ENCODE measurements at places on chromosomes 13 and 19.

DNA sequence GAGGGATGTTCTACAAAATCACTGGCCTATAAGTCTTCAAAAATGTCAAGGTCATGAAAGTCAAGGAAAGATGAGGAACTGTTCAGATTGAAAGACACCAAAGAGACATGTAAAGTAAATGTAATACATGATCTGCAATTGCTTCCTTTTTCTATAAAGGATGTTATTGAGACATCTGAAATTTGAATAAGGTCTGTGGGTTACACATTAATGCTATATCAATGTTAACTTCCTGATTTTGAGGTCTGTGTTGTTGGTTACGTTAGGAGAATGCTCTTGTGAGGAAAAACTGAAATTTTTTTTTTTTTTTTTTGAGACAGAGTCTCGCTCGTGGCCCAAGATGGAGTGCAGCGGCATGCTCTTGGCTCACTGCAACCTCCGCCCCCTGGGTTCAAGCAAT lies 197.4 kb downstream of the RGCC start:
- DNase-seq: no peak

GRCh38 chr19:31706691-31707620 lies 357.7 kb upstream of the TSHZ3 start:
- DNase-seq: no peak

DNA sequence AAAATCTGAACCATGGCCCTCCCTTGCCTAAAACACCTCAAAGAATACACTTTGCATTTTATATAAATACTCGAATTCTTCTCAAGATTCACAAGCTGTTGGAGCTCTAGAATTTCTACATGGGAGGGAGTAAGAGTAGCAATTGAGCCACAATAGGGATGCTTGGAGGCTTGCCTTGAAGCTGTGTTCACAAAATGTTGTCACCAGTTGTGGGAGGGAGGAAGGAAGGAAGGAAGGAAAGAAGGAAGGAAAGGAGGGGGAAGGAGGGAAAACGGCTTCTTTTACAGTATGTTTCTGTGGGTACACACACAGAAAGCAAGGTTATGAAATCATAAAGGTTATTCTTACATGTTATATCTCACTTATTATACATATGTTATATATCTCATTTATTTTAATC lies 128.6 kb upstream of the PEG3 start:
- DNase-seq: no peak

DNA sequence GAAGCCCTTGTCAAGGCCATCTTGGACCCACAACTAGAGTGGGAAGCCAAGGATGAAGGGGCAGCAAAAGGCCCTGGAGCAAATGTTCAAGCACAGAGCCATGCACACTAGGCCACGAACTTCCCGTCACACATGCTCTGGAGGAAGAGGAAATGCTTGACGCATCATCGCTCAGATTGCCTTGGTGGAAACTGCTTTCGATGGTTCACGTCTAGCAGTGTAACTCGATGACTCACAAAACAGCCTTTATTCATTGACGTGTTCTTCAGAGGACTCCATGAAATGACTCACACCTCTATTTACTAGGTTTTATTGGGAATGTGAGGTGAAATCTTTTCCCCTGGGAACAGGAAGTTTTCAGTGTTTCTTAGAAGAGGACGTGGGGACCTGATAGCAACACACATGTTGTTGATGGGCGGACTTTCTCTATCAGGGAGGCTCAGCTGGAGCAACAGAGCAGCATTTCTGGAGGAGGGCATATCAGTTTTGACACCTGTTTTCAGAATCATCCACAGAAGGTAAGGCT lies 79.8 kb upstream of the FLT1 start:
- peak; percentile 32 for DNase-seq

DNA sequence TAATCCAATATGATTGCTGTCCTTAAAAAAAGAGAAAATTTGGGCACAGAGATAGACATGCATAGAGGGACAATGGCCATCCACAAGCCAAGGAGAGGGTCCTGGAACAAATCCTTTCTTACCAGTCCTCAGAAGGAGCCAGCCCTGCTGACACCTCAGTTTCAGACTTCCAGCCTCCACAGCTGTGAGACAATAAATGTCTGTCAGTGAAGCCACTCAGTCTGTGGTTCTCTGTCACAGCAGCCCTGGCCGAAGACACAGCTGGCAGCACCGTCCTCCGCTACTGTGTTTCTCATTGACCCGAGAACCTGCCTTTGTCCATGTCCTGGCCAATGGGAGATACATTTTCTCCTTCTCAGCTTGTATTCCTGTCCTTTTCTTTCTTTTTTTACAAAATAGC lies 207.9 kb downstream of the TM9SF2 start:
- DNase-seq: no peak
